SK-N-DZ (cell line): ENCODE measurements at places on chromosomes 16 and 17.
A peak's percentile ranks its signal among the peaks of the same experiment; 100 is the strongest.

DNA sequence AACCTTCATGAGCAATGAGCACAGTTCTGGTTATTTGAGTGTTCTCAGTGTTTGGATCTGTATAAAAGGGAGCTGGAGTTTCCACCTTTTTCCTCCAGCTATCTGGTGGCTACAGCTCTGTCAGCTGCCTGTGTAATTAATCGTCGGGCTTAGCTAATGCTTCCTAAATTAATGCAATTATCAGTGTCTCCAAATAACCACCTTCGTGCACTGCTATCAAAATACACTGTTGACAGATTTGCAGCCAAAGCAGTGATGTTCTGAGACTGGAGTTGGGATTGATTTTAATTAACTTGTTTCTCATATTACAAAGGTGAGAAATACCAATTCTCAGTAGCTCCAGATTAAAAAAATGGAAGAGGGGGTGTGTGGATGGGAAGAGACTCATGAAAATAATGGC is 325.8 kb downstream of the CBLN1 start:
- DNase-seq = no peak

GRCh38 chr16:2724088-2724676 is 4.2 kb upstream of the PRSS27 start:
- DNase-seq = no peak

DNA sequence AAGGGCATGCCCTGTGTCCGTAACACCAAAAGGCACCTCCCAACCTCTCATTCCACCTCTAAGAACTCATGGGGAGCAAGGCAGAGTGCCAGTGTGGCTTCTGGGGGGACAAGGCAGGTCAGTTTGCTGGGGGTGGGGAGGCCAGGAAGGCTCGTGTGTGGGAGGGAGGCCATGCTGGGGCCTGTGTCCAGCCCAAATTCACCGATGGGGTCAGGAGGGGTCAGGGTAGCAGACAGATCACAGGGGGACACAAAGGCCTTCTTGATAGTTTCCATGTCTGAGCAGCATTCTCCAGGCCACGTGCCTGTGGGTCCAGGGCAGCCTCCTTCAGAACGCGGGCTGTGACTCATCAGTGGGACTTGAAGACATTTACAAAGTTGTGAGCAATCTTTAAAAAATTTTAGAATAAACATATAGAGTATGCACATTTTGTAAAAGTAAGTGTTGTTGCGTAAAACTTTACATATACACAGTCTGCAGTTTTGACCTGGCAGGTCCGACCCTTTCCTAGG is 20.9 kb downstream of the SPACA3 start:
- no peak for DNase-seq

GRCh38 chr16:85716680-85717038 is 27.9 kb upstream of the GINS2 start:
- no peak for DNase-seq

DNA sequence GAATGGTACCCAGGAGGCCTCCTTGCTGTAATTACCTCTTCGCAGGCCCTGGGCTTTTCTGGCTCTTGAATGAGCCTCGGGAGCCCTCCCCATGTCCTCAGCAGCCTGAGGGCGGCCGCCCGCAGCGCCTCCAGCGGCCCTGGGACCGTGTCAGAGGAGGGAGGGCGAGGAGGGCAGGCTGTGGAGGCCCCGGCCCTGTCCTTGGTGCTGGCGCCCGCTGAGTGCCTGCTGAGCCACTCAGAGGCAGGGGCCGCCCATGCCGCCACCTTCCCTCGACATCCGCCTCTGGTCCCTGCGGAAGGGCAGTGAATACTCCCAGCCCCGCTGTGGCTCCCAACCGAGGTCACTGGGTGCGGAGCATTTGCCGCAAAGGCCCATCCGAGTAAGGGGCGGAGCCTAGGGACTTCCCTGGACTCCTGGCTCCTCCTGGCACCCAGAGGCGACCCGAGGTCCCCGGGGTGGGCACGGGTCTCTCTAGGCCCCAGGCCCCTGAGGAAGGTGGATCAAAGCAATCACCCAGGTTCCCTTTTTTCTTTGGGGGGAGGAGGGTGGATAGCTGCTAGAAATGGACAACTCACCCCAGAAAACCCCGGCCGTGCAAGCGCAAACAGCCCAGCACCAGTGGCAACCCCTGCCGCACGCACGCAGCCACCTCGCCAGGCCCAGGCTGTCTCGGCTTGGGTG is 2.8 kb downstream of the RBFOX3 start:
- no peak for DNase-seq

GRCh38 chr17:79970576-79971068 is 65.0 kb downstream of the TBC1D16 start:
- DNase-seq = no peak

DNA sequence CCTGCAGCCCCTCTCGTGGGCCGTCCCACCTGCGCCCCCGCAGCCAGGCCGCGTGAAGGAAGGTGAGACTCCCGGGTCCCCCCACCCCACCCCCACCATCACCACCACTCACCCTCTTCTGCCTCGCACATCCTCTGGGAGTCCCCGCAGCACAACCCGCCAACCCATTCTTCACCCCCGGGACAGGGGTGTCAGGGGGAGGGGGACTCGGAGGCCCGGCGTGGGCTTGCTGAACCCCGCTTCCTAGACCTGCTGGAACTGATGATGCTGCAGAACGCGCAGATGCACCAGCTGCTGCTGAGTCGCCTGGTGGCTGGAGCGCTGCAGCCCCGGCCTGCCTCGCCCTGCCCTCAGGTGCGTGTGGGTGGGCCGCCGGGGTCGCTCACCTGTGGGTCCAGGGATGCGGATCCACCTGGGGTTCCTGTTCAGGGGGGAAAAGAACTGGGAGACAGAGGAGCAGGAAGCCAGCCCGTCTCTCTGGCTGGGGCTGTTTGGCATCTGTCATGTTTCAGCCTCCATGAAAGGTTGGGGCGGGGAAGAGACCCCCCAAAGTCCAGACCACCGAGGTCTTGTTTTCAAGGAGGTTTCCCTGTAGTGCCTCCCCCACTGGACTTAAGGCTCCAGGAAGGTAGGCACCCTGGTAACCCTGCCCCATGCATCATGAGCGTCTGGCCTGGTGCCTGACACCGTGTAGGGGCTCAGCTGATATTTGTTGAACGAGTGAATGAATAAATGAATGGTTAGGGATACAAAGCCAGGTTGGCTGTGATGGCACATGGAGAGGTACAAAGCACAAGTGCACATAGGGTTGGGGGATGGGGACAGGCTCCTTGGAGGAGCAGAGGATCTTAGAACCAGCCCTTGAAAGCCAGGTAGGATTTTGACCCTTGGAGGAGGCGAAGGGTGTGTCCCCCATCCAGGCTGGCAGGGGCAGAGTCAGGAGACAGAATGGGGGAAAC is 849 bp downstream of the PRR29 start:
- DNase-seq = no peak

GRCh38 chr17:81865733-81866439 is 5.3 kb downstream of the ARHGDIA start:
- DNase-seq = no peak

DNA sequence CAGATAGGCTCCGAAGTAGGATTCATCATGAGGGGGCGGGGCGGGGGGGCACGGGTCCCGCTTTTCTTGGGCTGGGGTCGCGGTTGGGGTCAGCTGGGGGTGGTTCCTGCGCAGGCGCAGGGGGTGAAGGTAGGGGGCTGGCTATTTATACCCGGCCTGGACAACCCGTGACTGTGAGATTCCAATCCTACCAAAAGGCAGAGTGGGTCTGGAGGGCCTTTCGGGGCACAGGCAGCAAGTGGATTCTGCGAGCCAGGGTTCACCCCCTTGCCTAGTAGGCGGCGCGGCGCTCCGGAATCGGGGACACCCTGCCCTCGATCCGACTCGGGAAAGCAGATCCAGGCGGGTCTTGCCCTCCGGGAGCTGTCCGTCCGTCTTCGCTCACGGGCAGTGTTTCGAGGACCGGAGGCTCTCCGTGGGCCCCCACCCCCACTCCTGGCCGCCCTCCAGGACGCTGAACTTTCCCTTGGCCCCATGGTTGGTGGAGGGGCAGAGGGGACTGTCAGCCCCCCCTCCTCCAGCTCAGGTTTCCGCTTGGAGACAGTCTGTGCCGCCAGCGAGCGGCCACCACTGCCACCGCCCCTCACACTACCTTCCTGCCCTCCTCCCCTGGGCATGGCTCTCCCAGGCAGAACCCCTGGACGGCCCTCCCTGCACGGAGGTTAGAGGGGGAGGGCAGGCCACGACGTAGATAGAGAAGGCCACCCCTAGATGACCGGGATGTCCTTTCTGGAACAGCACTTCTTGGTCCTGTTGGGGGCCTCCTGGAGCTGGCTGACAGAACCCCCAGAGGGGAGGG is 634 bp downstream of the SLC2A4 start:
- DNase-seq = no peak

- DNase-seq = no peak
These were observed 20.1 kb upstream of the MLYCD start for GRCh38 chr16:83878838-83879237.

DNA sequence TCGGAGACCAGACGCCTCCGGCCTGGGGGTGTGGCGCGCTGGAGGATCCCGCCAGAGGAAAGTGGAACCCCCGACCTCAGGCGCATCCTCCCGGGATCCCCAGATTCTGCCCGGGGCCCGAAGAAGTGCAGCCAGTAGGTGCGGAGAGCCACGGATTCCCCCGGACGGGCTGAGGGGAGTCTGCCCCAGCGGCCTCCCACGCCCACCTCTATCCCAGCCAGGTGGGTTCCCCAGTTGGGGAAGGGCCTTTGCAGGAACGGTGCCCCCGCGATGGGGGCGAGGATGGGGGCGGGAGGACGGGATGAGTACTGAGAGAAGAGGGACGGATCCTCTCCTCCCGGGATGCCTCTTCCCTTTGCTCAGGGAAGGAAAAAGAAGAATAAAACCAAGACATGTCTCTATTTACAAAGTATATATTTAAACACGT is 5.1 kb downstream of the CBX8 start:
- DNase-seq = no peak

DNA sequence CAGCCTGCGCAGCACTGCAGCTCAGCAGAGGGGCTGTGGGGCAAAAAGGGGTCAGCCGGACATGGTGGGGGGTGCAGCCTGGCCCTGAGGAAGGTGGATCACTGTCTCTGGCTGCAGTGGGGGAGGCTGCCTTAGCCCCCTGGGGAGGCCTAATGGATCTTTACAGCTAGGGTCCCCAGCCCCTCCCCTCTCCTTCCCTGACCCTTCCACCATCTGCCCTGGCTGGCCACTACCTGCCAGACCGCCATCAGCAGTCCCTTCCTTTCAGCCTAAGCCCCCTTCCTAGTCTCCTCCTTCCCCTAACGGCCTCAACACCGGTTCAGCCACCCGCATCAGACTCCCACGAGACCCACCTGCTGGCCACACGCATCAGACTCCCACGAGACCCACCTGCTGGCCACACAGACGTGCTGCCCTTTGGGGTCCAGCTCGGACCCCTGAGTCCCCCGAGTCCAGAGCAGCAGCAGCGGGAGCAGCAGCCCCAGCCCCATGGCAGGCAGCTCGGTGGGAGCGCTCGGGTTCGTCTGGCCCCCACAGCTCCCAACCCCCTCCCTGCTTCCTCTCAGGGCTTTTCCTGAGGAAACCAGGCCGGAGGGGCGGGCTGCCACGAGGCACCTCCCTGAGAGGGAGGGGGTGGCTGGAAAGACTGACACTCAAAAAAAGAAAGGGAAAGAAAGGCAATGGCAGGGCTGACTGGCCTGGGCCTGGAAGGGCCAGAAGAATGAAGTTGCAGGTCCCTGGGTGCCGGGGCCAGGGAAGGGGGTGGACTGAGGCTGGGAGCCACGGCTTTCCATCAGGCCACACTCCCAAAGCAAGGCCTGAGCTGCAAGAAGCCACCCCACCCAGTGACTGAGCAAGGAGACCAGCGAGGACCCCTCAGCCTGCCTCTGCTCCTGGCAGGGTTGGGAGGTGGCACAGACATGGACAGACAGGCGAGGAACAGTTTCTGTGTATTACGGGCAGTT is at the start of gene SCARF1:
SCARF1 (minus strand) TSS at position 526 of the 965 bp plus-strand sequence; CDS start at position 491, 35 bp downstream.
- DNase-seq = no peak

DNA sequence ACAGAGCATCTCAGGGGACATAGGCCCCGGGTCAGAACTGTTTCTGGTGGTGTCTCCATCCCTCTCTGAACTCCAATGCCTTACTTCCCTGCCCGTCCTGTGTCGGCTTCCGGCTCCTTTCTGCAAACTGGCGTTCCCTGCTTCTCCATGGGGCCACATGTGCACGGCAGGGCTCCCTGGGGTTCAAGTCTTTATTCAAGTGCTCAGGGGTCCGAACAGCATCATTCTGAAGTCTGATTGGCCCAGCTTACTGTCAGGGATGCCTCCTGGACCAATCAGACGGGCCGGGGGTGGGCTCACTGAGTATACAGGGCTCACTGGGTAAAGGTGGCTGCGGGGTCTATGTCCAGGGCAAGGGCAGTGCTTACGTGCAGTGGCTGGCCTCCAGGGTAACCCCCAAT is 17.1 kb downstream of the C16orf82 start:
- DNase-seq = peak; percentile 19

- no peak for DNase-seq
These were observed 1.2 kb downstream of the RPS15A start for GRCh38 chr16:18788828-18789514.

GRCh38 chr17:5705876-5706576 is 121.7 kb upstream of the NLRP1 start:
- DNase-seq = no peak

DNA sequence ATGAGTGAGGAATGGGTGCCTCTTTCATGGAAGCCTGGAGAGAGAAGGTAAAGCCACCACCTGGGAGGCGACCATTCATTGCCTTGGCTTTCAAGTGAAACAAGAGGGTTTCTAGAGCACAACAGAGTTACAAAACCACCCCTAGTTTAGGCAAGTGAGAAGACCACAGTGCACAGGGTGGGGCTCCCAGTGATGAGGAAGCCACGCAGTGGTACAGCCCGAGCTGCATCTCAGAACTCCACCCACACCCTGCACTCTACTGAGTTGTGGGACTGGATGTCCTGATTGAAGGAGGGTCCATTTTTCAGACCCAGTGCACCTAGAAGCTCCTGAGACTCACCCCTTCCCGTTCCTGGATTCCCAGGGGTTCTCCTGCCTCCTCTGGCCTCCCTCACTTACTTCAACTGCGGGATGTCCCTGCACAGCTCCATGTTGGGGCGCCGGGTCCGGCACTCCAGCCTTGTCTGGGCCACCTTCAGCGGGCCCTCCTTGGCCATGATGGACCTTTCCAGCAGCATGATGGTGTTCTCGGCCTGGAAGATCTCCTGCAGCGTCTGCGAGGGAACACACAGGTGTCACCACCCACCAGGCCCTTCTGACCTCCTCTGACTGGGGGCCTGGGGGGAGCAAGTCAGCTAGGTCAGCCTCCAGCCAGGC is 55.1 kb upstream of the EMP2 start:
- DNase-seq = no peak

GRCh38 chr16:25372716-25373115 is 115.1 kb upstream of the ZKSCAN2 start:
- peak; percentile 29 for DNase-seq

DNA sequence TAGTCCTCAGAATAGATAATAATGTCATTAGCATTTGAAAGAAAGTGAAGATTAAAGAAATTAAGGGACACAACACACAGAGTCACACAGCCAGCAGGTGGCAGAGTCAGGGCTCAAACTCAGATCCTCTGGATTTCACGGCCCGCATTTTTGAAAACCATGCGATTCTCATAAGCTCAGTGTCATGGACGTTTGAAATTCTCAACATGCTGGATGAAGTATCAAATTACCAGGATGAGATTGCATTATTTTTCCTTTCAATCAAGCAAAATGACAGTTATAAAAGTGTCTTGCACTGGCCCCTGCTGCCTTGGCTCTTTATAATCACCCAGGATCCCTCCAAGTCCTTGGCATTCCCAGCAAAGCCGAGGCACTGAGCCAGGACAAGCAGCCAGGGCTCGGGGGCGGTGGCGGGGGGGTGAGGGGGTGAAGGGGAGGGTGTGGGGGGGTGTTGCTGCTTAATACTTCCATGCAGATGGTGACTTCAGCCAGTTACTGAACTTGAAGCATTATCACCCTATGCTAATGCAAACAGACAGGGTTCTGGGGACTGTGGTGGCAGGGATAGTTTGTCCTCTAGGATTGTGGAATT is 6.6 kb upstream of the BMERB1 start:
- DNase-seq = peak; percentile 68
